ENCODE measurements at places on chromosomes 7 and 10.

- DNase-seq = no peak
Observed at GRCh38 chr7:102451371-102452054, 13.2 kb downstream of the ALKBH4 start.

- DNase-seq = no peak
Observed at GRCh38 chr10:70744617-70745143, 40.5 kb downstream of the TBATA start.

DNA sequence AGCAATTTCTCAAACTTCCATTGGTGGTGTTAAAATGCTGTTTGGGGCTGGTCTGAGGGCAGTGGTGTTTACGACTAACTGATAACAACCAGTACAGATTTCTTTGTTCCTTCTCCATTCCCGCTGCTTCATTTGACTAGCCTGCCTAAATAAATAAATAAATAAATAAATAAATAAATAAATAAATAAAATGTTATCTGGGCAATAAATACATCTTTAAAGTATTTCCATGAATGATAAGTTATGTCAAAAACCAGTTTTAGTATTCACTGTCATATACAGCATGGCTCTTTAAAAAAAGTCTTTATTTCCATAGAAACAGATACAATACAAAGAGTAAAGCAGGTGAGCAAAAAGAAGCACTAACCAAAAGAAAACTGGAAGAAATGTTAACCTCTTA lies 81.3 kb downstream of the ATE1 start:
- no peak for DNase-seq

- no peak for DNase-seq
Observed at GRCh38 chr10:78863140-78863905, 205.4 kb upstream of the ZMIZ1 start.

GRCh38 chr7:50394315-50394714 lies 55.8 kb downstream of the FIGNL1 start:
- DNase-seq = no peak

- DNase-seq = no peak
Observed at GRCh38 chr7:149799397-149800168, 26.2 kb upstream of the ZNF467 start.

- DNase-seq = no peak
Observed at GRCh38 chr7:39261771-39262170, 284.1 kb downstream of the POU6F2 start.

DNA sequence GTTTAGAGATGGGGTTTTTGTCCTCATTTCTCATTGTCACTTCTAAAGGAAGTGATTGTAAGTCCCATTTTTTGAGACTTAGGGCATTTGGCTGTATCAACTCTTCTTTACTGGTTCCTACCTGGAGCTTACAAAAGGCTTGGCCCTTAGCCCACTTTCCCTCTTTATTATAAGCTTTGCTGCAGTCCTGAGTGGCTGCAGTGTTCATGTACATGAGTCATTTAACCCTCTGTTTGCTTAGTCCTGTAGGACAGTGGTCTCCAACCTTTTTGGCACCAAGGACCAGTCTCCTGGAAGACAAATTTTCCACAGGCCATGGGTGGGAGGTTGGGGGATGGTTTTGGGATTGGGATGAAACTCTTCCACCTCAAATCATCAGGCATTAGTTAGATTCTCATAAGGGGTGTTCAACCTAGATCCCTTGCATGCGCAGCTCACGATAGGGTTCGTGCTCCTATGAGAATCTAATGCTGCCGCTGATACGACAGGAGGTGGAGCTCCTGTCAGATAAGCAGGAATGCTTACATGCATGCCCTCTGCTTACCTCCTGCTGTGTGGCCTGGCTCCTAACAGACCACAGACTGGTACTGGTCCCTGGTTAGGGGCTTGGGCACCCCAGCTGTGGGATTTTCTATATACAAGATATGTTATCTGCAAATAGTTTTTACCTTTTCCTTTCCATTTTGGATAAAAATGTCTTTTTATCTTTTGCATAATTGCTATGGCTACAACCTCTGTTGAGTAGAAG lies 99.7 kb downstream of the CCSER2 start:
- no peak for DNase-seq

- no peak for DNase-seq
Observed at GRCh38 chr10:74175510-74176379, 24.7 kb downstream of the ADK start.

DNA sequence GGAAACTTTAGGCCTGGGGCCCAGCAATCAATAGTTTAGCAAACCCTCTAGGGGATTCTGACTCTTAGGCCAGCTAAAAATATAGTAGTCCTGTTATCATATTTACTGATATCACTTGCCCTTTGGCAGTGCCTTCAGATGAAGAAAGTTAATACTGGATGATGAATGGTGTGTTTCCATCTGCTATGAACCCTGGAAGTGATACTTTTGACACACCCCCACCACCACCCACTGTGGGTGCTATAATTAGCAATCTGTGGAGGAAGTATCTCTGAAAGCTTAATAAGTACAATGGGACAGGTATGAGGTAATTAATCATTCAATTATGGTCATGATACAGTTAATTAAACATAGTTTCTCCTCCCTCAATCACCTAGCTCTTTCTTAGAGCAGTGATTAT lies 90.4 kb upstream of the LRRTM3 start:
- DNase-seq = no peak

DNA sequence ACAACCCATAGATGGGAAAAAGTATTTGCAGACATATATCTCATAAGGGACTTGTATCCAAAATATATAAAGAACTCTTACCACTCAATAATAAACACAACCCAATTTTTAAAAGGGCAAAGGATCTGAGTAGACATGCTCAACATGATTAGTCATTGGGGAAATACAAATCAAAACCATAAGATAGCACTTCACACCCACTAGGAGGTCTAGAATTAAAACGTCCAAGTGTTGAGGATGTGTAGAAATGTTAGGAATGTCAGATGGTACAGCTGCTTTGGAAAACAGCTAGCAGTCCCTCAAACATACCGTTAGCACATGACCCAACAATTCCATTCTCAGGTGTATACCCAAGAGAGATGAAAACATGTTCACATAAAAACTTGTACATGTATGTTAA lies 8.3 kb downstream of the PSTK start:
- DNase-seq = no peak

GRCh38 chr7:40899151-40899550 lies 764.3 kb downstream of the SUGCT start:
- no peak for DNase-seq

GRCh38 chr7:84009782-84010181 lies 184.8 kb downstream of the SEMA3A start:
- no peak for DNase-seq

- DNase-seq = no peak
Observed at GRCh38 chr7:113608782-113609181, 310.0 kb downstream of the PPP1R3A start.

GRCh38 chr7:16455591-16455990 lies 9.9 kb downstream of the SOSTDC1 start:
- DNase-seq = no peak

GRCh38 chr10:120278069-120278468 lies 179.0 kb upstream of the PLPP4 start:
- DNase-seq = no peak

GRCh38 chr7:20747001-20747400 lies 39.7 kb downstream of the SP8 start:
- DNase-seq = no peak

DNA sequence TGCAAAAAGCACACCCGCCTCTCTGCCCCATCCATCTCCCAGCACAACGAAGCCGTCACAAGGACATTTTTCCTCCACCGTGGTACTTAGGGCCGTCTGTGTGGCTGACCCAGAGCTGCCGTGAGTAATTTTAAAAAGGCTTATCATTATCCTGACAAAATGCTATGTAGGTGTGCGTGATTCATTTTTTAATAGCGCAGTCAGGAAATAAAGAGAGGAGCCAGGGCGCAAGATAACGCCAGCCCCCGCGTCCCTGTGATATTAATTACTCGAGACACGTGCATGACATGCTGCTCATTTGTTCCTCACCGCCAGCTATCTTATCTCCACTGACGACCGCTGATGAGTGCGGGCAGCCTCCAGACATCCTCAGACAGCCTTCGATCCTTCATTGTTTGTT lies 332.7 kb upstream of the PFKP start:
- no peak for DNase-seq

DNA sequence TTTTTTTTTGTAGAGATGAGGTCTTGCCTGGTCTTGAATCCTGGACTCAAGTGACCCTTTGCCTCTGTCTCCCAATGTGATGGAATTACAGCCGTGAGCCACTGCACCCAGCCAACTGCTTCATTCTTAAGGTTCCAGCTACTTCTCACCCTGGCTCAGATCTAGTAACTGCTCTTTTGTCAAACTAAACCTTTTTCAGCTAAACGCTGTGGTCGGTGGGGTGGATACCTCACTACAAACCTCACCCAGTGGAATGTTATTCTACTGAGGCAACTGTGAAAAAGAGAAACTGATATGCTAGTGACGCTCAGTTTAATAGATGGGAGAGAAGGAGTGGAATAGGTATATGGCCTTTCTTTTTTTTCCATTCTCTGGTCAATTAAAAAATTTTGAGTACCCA lies 1.7 kb upstream of the MRLN start:
- no peak for DNase-seq
